ENCODE measurements at places on chromosomes 12 and 14.
A peak's percentile ranks its signal among the peaks of the same experiment; 100 is the strongest.

- DNase-seq: no peak
Observed at GRCh38 chr12:58117201-58117600, 175.8 kb downstream of the ATP23 start.

DNA sequence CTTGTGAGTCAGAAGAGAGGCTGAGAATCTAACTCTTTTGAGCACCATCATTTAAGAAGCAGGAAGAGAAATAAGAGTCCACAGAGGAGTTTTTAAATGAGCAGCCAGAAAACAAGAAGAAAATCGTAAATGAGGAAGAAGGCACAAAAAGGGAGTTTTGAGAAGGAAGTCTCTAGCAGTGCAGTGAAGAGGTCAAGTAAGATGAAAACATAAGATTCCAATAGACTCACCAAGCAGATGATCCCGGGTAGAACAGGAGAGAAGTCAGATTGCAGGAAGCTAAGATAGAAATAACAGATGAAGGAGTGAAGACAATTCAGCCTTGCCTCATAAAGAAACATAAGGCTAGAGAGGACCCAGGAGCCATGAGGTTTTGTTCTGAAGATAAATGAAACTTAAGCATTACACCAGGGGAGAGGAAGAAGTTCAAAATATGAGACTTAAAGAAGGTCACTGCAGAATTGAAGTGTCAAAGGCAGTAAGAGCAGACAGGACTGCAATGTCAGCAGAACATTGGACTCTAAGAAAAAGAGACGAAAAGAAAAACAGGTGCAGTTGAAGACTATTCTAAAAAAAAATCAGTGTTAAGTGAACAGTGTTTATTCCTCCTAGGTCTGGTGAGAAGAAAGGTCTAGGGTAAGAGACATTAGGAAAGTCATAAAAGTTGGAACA lies 229.0 kb downstream of the SEC23A start:
- no peak for DNase-seq

DNA sequence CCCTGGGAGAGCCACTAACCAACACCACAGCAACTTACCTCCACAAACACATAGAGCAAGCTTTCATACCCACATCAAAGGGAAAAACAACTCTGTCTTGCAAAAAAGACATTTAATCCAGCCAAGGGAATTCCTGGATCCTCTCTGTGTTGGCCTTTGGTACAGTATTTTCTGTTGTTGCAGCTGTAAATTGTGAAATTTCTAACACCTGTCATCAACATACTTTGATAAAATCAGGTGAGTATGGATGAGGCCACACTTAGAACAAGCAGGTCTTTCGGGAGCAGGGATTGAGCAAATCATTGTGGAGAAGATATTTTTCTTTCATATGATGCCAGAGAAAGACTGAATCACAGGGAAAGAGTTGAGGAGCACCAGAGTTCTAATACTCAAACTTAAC lies 89.3 kb downstream of the SPTSSA start:
- DNase-seq: no peak

- no peak for DNase-seq
Observed at GRCh38 chr12:123996581-123996980, 23.6 kb downstream of the ZNF664 start.

DNA sequence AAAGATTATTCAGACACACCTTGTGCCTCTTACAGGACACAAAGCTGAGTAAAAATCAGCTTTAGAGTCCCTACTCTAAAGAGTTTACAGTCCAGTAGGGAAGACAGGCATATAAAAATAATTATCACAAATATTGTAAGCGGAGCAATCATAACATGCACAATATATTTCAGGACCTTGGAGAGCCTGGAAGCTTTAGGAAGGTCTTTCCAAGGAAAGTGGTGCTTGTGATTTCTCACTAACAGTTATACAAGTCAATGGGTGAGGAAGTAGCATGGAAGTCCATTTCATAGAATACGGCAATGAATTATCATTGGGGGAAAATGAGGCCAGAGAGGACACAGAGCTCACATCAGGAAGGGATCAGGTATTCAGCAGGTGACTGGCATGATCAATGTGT lies 268.3 kb downstream of the C12orf50 start:
- DNase-seq: no peak

DNA sequence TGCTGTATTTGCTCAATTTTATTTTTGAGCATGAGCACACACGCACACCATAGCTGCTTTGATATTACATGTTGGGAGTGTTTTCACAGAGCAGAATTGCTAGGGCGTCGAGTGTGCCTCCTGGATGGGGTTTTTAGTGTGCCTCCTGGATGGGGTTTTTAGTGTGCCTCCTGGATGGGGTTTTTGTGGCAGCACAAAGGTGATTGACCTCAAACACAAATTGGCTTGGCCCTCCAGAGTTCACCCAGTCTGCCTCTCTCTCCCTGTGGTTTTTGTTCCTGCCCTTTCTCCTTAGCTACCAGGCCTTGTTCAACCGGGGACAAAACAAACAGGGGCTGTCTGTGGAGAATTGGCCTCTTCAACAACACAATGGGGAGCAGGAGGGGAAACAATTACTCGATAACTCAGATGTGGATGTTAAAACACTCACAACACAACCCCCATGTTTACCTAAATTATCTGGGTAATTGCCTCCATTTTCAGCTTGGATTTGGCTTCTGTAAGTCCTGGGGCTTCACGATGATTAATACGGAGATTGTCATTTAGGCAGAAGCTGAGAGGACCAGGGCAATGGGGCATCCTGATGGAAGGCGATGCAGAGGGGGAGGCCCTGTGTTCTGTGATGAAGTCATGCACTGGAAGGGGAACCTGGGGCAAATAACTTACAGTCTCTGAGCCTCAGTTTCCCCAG lies 26.9 kb downstream of the TBX3 start:
- DNase-seq: no peak

DNA sequence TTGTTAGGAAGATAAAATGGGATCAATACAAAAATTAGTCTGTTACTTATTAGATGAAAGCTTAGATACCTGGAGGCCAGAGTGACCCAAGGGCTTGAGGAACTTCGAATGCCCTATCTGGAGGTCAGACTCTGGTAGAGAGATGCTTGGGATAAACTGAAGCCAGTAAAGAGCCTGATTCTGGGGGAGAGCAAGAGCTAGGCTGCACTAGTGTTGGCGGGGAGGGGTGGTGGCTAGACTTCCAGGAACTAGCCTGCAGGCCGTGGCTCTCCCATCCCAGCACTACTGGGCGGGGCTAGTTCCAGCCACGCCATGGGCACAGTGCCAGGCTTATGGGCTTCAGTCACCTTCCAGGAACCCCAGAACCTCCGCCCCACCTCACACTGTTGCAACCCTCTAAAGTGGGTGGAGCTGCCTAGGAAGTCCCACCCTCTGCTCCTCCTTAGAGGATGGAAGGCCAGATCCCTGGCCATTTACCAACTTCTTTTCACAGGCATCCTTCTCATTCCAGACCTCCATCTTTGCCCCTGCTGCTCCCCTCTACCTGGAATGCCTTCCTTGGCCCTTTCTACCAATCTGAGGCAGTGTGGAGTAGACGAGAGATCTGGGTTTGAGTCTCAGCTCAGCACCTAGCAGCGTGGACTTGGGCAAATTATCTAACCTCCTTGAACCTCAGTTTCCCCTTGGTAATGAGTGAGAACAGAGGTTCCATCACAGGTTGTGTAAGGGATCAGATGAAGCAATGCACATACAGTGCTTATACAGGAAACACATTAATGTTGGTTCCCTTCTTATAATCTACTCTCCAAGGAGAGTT lies 6.3 kb upstream of the NFE2 start:
- no peak for DNase-seq

- DNase-seq: no peak
Observed at GRCh38 chr14:31927348-31927832, 149.7 kb upstream of the ARHGAP5 start.

GRCh38 chr12:105051981-105052380 lies 32.3 kb downstream of the ALDH1L2 start:
- no peak for DNase-seq

DNA sequence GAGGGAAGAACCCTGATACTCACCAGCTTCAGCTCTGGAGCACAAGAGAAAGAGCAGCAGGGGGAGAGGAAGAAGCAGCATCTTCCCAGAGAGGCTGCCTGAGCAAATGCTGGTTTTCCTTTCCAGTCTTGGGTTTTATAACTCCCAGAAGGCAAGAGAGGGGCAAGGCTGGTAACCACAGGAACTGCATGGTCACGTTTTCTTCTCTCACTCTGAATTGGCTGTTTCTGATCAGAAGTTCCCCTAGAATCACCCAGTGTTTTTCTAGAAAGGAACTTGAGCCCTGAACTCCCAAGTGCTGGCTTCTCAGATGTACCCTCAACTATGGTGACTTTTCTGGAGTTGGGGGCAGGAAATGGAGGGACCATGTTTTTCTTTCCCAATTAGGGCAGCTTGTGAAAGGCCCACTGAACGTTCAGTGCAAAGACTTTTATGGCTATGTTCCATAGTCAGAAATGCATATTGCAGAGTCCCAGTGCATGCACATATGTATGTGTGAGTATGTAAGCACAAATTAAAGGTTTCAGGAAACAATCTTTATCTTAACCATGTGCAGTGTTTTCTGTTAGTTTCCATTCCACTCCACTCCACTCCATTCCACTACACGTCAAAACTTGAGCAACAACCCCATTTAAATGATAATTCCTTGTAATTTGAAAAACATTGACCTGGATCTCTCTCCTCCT lies at the start of gene CMA1:
CMA1 (minus strand) TSS at position 111 of the 686 bp plus-strand sequence; CDS start at position 81, 30 bp downstream.
- DNase-seq: no peak

DNA sequence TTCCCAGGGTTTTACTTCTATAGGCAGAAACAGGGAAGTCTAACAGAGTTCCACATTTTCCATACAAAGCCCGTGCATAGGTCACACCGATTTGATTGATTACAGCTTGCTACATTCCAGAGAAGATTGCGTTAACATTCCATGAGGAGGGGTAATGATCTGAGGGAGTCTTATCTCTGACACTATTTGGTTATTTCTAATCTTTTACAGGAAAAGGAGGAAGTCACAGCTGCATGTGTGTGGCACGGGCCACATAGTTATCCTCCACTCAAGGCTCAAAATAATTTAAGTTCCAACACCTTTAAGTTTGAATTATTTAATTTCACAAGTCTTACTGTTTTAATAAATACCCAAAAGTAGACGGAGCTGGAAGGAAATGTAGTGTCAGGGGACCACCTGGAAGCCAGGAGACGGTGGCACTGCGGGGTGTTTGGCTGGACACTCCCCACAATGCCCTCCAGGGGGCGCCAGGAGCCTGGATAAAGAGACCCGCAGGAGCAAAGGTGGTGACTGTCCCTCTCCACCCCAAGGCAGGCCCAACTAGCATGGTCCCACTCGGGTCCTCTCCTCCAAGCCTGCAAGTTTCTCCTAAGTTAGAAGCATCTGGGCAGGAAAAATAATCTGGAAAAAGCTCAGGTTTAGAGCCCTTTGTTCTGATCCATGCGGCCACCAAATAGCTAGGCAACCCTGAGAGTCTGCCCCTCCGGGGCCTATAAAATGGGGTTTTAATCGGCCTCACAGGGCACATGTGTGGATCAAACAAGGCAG lies 20.2 kb downstream of the KRT8 start:
- peak; percentile 63 for DNase-seq
